ENCODE measurements at places on chromosomes 1 and 21.

DNA sequence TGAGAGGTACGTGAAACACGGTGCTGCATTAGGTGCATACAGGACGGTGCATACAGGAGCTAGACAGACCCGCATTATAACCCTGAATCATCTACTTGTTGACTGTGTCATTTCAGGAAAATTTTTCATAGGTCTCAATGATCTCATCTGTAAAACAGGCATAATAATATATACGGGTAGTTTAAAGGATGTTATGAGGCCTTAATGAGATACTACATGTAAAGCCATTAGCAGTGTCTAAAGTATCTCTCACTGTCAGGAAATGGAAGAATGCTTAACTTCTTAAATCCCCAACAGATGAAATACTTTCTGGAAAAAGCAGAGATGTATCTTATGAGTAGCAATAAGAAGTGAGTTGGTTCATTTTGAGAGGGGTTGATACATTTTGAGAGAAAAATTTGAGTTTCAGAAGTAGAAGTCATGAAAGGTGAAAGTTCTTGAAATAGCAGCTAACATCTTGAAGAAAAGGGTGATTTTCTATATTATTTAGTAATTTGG, 669.6 kb downstream of the PTPRC start:
- DNase-seq = no peak

- no peak for DNase-seq
Observed at GRCh38 chr1:86861424-86861823, 52.5 kb downstream of the SELENOF start.

DNA sequence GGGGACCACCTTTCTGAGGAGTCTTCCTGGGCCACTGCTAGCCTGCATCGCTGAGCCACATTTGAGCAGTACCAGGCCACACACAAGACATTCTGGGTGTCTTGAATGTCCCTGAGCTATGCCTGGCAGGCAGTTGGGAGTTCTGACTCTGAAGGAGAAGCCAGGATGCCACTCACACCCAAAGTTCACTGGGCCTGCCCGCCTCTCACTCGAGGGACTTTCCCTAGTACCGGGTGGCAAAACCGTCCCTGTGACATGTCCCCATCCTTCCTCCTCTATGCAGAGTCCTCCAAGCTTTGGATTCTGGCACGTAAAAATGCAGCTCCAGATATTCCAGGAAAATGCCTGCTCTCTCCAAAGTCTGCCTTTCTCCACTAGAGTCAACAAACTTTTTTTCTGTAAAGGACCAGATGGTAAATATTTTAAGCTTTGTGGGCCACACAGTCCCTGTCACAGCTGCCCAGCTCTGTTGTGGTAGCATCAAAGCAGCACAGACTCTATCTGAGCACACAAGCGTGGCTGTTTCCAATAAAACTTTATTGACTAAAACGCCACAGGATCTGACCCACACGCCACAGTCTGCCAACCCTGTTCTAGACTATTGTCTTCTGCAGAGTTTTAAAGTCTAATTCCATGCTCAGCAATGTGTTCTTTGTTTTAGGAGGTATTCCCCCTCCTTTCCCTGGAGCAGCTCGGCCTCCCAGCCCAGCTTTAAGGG, 19.2 kb upstream of the GUCA2B start:
- DNase-seq = no peak

- no peak for DNase-seq
Observed at GRCh38 chr1:31799196-31799894, 16.5 kb downstream of the SPOCD1 start.

- no peak for DNase-seq
Observed at GRCh38 chr1:77263708-77264107, 18.1 kb upstream of the AK5 start.

- DNase-seq = peak; percentile 68
Observed at GRCh38 chr1:24558902-24559791, 3.3 kb downstream of the NCMAP start.

- peak; percentile 56 for DNase-seq
Observed at GRCh38 chr1:156119503-156120209, 5.1 kb downstream of the LMNA start.

GRCh38 chr1:15525050-15526020, 1.3 kb upstream of the DNAJC16 start:
- DNase-seq = peak; percentile 80

- DNase-seq = no peak
Observed at GRCh38 chr1:231162970-231163829, 1.3 kb downstream of the TRIM67 start.

DNA sequence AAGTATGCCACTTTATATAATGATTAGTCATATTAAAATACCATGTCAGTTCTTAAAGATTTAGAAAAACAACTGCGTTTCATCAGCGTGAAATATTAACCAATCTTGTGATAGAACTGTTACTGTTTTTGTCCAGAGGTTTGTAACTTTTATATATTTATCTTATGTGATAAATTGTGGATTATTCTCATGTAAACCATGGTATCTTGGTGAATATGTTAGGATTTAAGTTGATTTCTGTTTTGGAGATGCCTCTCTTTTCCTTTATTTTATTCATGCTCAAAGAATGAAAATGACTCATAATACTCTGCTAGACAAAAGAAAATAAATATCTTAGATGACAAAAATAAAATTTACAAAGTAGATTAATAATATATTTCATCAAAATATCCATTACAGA, 88.4 kb downstream of the ADGRL4 start:
- DNase-seq = no peak

DNA sequence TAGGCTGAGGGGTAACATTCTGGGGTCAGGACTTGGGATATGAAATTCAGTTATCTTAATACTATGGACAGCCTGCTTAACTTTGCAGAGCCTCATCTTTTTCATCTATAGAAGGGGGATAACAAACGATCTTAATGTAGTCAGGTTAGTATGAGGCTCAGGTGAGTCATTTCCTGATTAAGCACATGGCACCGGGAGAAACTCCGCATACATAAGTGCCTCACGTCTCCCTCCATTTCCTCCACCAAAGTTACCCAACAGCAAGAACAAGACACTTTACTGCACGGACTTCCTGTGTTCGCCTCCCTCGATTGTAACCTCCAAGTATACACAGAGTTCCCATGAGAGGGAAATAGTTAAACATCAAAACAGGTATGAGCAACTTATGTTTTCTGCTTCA, 112.7 kb upstream of the COA6 start:
- DNase-seq = peak; percentile 37

DNA sequence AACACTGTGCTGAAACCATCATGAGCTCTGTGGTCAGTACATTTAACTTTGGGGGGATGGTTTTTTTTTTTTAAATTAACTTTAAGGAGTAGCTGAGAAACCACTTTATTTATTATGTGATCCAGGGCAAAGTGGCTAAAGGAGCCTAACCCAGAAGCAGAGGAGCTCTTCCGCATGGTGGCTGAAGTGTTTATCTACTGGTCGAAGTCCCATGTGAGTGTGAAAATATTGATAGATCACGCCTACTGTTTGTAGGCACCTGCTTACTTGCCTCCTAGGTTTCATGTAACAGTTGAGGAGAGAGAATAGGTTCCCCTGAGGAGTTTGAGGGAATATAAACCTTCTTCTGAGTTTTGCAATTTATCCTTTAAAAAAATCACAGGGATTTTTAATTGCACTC, 181.4 kb downstream of the ZP4 start:
- no peak for DNase-seq

DNA sequence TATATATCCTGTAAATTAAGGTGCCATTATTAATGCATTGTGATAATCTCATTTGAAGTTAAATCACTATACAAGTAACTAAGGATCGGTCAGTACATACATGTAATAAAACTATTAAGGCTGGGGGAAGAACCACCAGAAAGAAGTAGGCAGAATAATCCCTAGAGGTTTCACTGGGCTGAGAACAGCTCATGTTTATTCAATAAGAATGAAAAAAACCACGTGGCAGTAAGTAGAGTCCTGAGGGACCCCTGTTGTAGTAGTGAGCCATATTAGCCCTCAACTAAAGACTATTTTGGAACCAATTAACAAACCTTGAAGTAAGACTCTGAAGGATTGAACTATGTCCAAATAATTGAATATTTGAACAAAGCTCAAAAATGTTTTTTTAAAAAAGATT, 46.9 kb upstream of the ADAM30 start:
- DNase-seq = no peak

DNA sequence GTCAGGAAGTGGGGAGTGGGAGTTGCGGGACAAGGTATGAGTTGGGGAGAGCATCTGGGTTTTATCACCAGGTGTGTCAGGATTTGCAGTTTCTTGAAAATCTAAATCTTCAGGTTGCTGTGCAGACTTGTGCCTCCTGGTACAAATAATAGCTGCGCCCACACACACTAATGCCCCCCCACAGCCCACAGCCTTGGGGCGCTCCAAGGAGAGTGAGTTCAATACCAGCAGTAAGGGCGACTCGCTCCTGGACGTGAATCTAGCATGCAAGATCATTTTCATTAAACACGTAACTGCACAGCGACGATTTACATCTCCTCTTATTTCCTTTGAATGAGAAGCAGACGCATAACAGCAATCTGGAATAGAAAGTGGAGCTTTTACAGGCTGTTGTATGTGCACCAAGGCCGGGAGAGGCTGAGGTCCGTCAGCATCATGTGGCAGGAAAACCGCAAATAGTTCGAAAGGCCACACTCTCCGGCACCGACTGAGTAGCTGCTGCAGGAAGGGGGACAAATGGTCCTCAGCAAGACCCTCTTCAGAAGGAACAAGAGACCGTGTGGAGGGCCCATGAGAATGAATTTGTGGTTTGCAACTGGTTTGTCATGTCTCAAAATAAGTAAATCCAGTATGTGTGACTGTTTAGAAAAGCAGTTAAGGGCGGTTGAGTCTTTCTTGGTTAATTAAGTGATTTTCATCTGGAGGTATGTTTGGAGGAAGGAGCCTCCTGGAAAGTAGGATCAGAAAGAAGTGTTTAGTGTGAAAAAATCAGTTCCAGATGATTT, 439.5 kb downstream of the SMYD3 start:
- DNase-seq = no peak

- DNase-seq = no peak
Observed at GRCh38 chr1:222098404-222098803, 356.5 kb upstream of the DUSP10 start.

- no peak for DNase-seq
Observed at GRCh38 chr1:62371375-62371774, 52.1 kb upstream of the KANK4 start.

DNA sequence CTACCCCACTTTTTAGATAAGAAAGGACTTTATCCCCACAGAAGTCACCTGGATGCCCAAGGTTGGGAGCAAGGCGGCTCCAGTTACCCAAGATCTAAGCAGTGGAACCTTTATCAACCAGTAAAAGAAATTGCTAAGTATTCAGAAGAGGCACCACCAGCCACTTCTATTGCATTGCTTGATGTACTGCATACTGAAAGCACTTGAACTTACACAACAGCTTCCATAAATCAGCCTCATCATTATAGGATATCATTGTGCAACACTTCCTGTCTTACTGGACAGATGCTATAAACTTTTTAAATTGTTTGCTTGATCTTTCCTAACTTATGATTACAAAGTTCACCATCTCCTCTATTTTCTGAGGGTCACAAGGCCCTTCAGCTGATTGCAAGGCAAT, 642.7 kb upstream of the CXADR start:
- peak; percentile 32 for DNase-seq

GRCh38 chr1:223230161-223230881, 87.3 kb upstream of the TLR5 start:
- DNase-seq = peak; percentile 76

DNA sequence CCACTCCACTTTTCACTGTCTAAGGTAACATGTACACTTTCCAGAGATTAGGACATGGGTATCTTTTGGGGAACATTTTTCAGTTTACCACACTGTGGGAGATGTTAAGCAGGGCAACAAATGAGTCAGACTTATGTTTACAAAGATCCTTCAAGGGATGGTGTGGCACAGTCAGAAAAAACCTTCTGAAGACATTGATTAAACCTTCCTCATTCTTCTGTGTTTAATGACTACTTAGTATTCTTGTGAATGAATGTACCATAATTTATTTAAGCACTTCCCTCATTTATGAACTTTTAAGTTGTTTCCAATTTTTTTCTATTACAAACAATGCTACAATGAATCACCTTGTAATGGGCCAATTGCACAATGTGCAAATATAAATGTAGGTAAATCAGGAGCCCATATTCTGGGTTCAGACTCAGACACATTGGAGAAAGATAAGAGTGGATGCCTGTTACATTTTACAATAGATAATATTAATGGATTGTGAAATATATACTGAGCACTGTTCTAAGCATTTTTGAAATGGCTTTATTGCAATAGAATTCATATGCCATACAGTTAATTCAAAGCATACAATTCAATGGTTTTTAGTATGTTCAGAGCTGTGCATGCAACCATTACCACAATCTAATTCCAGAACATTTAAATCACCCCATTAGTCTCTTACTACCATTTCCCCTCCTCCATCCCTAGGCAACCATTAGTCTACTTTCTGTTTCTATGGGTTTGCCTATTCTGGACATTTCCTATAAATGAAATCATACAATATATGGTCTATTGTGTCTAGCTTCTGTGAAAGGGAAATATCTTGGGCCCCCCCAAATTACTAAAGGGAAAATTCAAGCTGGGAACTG, 1.9 kb upstream of the SFT2D2 start:
- DNase-seq = peak; percentile 34

DNA sequence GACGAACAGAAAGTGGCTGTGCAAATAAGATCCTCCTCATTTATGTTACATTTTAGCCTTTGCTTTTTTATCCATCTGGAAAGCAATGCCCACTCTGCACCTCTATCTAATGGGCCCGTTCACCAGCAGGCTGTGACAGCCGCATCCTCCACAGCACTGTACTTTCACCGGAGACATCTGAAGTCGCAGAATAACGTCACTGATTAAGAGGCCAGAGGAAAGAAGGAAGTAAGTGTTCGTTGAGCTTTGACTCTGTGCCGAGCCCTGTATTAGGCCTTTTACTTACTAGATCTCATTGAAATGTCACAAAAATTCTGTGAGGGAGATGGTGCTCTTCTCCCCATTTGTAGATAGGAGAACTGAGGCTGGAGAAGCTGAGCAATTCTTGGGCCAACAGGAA, 62.3 kb downstream of the KAZN start:
- no peak for DNase-seq

DNA sequence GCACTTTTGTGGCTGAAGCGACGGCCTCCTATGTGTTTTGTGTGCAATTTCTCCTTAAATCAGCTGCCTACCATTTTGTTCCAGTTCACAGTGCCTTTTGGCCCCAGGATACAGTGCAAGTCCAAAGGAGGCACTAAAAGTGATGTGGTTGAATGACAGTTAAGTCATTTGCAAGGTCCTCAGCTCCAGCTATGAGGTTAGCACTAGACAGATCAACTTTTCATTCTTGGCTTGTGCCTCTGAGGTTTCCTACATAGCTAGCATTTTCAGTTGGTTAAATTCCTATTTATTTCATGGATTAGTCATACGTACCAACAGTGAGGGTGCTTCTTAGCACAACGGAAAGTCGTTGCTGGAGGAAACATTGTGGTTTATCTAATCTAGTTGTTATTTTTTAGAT, 59.3 kb upstream of the NTPCR start:
- peak; percentile 68 for DNase-seq

GRCh38 chr1:94672934-94673333, 131.4 kb upstream of the F3 start:
- DNase-seq = no peak

- no peak for DNase-seq
Observed at GRCh38 chr1:245337829-245338484, 183.2 kb downstream of the KIF26B start.

GRCh38 chr1:38733761-38734160, 125.8 kb downstream of the RRAGC start:
- no peak for DNase-seq

GRCh38 chr1:51960262-51960661, 30.2 kb downstream of the RAB3B start:
- DNase-seq = peak; percentile 23
